Glomerular endothelial cell (primary cell): ENCODE measurements at places on chromosomes 7 and 10. TPM values are rescaled to one million over a fixed set of nuclear protein-coding genes. Genes with fewer than 3 reads are reported as not detected.

GRCh38 chr7:131555552-131556052, 826 bp downstream of the PODXL start:
- DNase-seq = no peak

DNA sequence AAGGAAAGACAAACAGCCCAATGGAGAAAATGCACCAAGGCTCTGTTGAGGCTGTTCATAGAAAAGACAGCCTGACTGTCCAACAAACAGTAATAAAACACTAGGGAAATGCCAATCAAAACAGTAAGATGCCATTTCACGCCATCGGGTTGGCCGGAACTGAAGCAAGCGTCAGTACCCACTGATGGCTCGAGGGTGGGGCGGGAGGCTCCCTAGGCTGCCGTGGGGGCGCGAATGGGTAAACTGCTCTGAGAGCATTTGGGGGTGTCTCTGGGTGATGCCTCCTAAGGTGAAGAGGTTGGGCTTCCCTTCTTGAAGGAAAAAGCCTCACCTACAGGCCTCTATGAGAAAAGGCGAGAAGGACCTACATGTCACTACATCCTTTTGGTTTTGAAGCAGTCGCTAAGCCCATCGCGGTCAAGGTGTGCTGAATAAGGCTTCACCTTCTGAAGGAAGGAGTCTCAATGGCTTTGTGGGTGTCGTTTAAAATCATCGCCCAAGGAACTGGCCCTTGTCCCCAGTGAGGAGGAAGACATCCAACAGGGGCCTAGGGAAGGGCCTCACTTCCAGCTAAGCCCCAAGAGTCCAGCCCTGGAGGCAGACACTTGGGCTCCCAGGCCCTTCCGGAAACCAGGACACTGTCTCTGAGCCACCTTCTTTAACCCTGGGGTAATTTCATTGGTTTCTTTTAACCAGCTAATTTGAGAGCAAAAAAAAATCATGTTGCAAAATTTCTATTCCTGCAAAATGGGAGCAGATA, 98.5 kb upstream of the PPP2R2D start:
- DNase-seq = no peak

GRCh38 chr10:7545261-7545660, 121.5 kb downstream of the ITIH5 start:
- DNase-seq = no peak

GRCh38 chr7:143361552-143362130, 872 bp downstream of the FAM131B start:
- no peak for DNase-seq

DNA sequence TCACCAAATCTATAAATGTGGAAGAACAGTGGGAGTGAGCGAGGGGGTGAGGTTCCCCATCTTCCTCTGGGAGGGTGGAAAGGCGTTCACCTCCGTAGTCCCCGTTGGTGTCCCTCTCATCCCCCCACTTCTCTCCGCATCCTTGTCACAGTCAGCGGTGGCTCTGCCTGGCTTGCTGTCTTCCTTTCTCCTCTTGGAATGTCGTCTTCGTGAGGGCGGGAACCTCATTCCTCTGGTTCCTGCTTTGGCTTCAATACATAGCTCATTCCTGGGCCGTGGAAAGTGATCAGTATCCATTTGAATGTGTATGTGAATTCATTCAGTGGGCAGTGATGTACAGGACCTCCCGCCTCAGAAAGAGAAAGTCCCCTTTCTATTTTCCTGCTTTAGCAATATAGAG, 289.4 kb downstream of the CAMK1D start:
- no peak for DNase-seq

CHN2 gene
- total RNA-seq = 6.9 and 7.0 TPM in 2 replicates

- DNase-seq = no peak
These were observed 2.0 kb upstream of the HMX3 start for GRCh38 chr10:123133541-123134342.

DNA sequence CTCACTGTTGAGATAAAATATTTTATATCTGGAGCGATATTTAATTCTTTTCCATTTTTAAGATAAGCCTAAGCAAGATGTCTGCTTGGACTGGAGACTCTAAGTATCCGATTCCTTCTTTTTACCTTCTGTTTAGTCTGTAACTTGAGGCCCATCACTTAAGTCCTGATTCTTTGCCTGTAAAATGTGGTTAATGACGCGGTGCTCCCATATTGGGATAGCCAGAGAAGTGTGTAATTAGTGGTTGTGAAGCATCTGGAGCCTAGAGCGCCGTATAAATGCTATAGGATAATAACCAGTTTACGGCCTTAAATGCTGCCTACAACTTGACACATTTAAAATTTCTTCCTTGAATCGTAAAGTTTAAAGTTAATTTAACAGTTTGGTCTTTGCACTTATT, 132.9 kb downstream of the CHN2 start:
- no peak for DNase-seq

GRCh38 chr7:20376796-20377195, 46.1 kb downstream of the ITGB8 start:
- no peak for DNase-seq

DNA sequence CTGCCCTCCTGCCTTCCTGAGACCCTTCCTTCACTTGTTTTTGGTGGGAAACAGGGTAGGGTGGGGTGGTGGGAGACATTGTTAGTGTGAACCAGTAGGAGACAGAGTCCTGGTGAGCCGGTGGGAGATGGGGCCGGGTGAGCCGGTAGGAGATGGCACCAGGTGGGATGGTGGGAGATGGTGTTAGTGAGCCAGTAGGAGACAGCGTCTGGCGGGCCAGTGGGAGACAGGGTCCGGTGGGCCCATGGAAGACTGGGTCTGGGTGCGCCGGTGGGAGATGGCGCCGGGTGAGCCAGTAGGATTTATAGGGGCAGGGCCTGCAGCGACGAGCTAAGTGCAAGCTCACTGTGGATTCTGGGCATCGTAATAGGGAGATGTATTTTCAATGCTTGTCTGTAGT, 116.8 kb downstream of the TRRAP start:
- no peak for DNase-seq

DNA sequence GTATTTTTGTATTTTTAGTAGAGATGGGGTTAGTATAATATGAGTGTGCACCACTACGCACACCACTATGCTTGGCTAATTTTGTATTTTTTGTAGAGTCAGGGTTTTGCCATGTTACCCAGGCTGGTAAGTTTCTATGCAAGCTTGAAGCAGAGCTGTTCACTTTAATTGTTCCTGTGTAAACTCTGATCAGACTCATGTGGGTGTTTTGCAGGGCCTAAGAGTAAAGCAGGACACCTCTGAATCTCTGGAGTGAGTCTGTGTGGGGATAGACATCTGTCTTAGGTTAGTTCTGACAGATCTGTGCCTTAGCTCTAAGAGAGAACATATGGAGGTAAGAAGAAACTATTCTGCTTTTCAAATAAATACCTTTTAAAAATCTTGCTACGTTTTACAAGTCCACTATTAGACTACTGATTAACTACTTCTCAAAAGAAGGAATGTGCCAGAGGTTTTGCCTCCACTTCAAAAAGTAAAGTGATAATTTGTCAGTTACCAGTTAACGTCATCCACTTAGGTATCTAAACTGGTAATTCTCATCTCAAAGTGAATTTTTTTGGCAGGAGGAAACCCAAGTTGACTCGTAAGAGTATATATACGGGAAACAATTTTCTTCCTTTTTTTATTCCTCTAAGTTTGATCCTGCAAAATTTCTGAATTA, 1.1 kb downstream of the COL17A1 start:
- DNase-seq = no peak

DNAJB6 gene
- total RNA-seq = 125 and 163 TPM in 2 replicates

GRCh38 chr10:69317175-69317604, 38.9 kb downstream of the HK1 start:
- DNase-seq = no peak

DNA sequence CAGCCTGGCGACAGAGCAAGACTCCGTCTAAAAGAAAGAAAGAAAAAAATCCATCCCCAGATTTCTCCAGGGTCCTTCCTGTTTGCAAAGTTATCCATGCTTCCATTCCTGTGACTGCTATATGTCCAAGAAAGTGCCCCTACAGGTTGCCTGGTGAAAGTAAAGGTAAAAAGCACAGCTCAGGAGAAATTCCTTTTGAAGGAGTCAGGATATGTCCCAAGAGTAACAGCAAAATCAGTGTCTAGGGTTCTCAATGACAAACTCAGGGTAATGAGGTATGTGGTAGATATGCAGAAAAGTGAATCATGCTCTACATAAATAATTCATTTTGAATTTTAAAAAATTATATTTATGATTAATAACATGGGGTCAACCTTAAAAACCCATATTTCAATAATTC, 91.5 kb downstream of the CTTNBP2 start:
- no peak for DNase-seq

FKBP6 gene
- not detected in 2 replicates for total RNA-seq

GRCh38 chr10:3814838-3815220, 29.8 kb upstream of the KLF6 start:
- DNase-seq = no peak

DNA sequence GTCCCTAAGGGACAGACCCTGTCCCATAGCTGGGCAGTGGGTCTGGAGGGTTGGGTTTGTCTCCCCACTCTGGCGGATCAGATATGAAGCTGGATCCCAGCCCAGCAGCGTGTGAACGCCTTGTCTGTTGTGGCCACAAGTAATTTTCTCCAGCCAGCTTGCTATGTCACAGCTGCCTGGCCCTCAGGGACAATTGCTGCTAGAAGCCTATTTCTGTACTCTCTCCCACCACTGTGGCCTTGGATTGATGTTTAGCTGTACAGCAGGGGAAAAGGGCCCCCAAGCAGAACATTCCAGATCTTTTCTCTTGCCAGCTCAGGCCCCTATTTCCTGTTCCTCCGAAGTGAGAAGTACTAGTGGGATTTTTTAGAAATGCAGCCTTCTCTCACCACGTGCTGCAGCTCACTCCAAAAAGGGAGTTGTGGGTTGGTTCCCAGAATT, 53.5 kb upstream of the WAC start:
- no peak for DNase-seq

DNA sequence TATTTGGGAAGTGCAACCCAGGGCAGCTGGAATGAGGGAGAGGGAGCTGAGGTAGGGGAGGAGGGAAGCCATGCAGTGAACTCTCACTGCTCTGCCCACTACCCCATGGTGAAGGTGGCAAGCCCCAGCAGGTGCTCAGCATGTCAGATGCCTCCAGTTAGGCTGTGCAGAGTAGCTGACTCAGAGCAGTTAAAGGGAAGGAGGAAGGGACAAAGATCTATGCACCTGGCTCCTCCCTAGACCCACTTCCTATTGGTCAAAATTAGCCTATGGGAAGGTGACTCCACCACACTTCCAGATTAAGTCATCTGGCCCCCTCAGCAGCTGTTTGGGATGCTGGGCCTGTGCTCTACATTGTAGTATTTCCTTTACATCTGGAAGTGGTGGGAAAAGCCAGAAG, 125.7 kb upstream of the MTPN start:
- no peak for DNase-seq

DNA sequence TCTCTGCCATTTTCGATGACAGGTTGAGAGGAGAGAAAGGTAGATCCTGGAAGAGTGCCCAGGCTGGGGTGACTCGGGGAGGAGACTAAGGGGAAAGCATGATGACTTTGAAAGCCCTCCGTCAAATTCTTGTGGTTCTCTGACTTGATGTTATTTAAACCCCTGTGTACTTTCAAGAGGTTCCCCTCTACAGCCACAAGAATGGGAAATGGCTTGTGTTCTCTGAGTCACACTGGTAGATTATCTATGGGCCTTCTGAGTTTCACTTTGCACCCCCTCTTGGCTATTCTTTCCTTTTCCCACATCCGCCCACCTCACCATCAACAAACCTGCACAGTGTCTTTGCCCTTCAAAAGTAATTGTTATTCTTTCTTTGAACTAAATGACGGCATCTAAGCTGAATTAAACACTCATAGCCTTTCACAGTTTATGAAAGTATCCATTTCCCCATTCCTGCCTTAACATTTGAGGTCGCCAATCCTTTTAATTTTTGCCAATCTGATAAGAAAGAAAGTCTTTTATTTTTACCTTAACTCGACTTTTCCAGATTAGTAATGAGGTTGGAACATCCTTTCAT, 24.1 kb downstream of the PRF1 start:
- DNase-seq = no peak

TMEM273 gene
- 6.5 and 11.6 TPM in 2 replicates for total RNA-seq

GRCh38 chr10:110817614-110818013, 54.1 kb upstream of the PDCD4 start:
- DNase-seq = no peak

GRCh38 chr10:124936813-124937212, 5.1 kb upstream of the ZRANB1 start:
- no peak for DNase-seq
